Stimulated activated CD4-positive, alpha-beta T cell treated with anti-CD3 and anti-CD28 coated beads, Interleukin-4, amount 100 ng/mL, for 24 hours (primary cell): ENCODE measurements at places on chromosomes 4 and X.

- no peak for DNase-seq
Measured at GRCh38 chr4:141995056-141995455, 358.7 kb downstream of the IL15 start.

GRCh38 chrX:138945219-138945618 lies 233.7 kb upstream of the FGF13 start:
- DNase-seq, result no peak

- no peak for DNase-seq
Measured at GRCh38 chr4:147192679-147193078, 247.0 kb upstream of the TTC29 start.

DNA sequence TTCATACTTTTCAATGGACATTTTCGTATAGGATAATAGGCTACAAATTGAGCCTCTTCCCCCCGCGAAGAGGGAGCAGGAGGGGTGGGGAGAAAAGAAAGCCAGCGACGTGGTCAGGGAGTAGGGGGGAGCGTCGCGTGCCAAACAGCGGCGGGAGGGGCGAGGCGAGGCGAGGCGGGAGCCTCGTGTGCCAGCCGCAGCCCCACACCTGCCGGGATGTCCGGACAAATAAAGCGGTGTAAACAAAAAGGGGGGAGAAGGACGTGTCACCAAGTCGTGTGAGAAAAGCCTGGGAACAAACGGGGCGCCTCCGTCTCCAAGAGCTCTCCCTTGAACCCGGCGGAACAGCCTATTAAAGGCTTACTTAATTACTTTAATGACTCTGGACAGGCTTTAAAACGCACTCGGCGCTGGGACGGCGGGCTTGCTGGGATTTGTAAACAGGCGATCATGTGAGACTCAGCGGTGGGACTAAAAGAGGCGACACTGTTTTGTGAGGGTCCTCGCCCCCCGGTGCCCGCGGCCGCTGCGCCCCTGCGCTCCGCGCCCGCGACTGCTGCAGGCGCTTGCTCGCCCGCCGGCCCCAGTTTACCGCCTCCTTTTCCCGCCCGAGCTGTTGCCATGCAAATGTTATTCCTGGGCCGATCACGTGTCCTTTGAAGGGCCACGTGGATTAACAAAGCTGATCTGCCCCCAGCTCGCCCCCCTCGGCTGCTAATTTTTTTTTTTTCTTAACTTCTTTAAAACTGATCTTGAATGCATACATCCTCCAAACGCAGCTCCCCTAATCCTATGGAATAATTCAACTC lies at the start of gene HELT:
TSS of gene HELT (plus strand) at position 527 of the 809 bp plus-strand sequence. CDS start 439 bp downstream, outside the sequence.
- DNase-seq, result no peak

GRCh38 chr4:61149278-61149677 lies 50.8 kb upstream of the ADGRL3 start:
- DNase-seq, result no peak

DNA sequence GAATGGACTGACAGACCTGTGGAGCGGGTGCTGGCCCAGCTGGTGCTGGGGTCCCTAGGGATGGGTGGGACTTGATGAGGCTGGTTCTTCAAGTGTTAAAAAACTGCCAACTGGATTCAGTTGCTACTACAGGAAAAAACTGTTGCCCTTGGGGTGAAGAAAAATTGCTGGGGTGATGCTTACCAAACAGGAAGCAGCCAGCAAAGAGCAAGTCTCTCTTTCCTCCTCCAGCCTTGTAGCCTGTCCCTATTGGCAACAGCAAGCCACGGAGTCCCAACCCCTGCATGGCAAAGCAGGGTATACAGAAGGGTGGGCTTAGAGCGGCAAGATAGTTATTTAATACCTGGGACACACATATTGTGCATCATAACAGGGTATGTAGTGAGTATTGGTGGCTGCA lies 60.1 kb upstream of the ATP8A1 start:
- DNase-seq, result no peak

GRCh38 chr4:15077969-15078368 lies 75.7 kb downstream of the CPEB2 start:
- no peak for DNase-seq

DNA sequence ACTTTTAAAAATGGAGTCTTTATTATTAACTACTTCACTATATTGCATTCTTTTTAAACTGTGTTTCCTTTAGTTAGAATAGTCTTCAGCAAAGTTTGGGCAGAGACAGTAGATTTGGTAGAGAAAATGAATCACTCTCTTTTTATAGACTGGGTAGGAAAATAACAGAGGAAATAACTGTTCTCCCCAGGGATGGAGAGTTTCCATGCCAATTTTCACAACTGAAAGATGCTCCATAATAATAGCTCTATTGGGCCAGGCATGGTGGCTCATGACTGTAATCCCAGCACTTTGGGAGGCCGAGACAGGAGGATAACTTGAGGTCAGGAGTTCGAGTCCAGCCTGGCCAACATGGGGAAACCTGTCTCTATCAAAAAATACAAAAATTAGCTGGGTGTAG lies 13.1 kb downstream of the HSD17B13 start:
- DNase-seq, result no peak

DNA sequence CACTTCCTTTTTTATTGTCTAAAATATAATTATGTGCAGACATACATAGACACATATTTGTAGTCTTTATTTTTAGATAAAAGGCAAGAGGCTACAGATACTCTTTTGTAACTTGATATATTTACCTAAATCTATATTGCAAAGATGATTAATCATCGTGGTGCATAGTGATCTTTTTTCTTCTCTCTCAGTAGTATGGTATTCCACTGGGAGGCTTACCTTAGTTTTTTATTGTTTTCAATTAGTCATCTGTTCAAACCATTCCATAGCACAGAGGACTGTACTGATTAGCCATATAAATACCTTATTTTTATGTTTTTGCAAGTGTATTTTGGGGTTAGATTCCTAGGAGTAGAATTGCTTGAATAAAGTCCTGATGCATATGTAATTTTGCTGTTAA lies 619.7 kb downstream of the GRXCR1 start:
- no peak for DNase-seq

- DNase-seq, result no peak
Measured at GRCh38 chrX:21586001-21586400, 72.1 kb downstream of the KLHL34 start.

DNA sequence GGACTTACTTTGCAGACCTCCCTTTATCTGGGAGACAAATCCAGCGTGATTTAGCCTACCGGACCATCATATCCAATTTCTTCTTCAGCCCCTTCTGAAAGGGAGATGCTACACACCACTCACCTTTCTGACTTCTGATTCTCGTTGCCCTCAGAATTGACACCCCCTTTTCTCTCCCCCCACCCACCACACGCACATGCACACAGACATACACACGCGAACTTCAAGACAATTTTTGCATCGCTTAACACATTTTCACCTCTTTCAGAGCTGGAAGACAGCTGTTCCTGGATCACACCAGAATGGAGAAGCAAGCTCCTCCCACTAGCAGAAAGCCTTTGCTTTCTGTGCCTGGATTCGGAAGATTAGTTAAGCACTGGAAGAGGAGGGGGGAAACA lies 1.0 kb upstream of the SNCA start:
- DNase-seq, result no peak

DNA sequence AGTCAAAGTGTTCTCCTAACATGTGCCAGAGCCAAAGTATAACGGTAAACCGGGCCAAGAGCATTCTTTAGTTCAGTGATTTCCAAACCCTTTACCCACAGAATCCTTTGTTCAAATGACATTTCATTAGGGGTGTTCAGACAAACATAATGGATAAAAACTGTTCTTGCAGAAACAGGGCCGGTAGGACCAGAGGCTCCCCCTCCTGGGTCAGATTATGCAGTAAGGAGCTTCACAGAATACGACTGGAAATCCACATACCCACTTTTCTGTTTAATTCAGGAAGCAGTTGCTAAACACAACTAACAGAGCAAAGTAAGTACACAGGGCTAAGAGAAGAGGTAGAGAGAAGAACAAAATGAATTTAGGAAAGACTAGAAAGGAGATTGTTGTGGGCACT lies 46.6 kb upstream of the TMEM184C start:
- no peak for DNase-seq

- no peak for DNase-seq
Measured at GRCh38 chr4:4639370-4639769, 97.5 kb upstream of the STX18 start.

DNA sequence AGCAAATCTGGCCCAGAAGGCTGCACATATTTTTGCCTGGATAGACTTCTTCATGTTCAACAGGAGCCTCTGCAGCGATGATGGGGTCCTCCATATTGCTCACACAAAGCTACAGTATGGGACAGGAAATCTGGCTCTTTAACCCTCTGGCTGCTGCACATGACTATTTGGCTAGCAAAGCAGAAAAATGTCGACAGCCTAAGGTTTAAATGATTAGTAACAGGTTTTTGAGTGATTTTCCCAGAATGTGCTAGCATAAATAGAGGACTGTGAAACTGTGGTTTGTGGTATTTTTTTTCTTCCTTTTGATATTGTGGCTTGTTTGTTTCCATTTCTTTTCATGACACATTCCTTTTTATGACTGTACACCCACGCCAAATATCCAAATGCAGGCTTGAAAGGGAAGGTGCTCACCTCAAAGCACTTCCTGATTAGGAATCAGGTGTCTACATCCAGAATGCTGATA lies 120.2 kb upstream of the GK2 start:
- DNase-seq, result no peak
